CD4-positive, alpha-beta T cell treated with Interferon alpha-2 for 1 hour (primary cell): ENCODE measurements at places on chromosomes 11 and 22.

GRCh38 chr11:34827228-34827627, 89.0 kb downstream of the APIP start:
- DNase-seq = no peak

- no peak for DNase-seq
These were observed 34.7 kb downstream of the PARVA start for GRCh38 chr11:12411806-12412727.

DNA sequence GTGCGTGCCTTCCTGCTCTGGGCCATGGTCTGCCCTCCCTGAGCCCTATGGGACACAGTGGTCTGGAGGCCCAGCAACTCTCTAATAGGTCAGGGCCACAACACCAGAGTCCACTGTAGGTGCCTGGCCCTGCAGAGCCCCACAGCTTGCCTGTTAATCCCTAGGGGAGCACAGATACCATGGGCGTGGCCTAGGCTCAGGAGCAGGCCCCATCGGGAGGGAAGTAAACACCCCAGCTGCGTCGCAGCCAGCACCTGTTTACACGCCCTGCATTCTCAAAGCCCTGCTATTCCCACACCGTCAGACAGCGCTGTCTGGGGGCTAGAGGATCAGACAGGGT, 2.5 kb downstream of the KCTD17 start:
- DNase-seq = no peak

DNA sequence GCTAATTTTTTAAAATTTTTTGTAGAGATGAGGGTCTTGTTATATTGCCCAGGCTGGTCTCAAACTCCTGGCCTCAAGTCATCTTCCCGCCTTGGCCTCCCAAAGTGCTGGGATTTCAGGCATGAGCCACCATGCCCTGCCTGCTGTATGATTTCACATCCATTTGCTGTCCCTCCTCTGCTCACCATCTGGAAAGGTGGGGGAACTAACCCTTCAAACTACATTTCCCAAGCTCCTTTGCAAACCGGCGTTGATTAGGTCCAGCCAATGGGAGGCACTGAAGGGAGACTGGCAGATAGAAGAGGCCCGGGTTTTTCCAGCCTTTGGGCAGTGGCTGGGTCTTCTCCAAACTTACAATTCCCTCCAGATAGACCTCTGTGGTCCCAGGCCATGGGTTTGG, 19.3 kb downstream of the RFPL1 start:
- no peak for DNase-seq

- peak; percentile 79 for DNase-seq
These were observed 841 bp downstream of the RIC8A start for GRCh38 chr11:208181-208916.

DNA sequence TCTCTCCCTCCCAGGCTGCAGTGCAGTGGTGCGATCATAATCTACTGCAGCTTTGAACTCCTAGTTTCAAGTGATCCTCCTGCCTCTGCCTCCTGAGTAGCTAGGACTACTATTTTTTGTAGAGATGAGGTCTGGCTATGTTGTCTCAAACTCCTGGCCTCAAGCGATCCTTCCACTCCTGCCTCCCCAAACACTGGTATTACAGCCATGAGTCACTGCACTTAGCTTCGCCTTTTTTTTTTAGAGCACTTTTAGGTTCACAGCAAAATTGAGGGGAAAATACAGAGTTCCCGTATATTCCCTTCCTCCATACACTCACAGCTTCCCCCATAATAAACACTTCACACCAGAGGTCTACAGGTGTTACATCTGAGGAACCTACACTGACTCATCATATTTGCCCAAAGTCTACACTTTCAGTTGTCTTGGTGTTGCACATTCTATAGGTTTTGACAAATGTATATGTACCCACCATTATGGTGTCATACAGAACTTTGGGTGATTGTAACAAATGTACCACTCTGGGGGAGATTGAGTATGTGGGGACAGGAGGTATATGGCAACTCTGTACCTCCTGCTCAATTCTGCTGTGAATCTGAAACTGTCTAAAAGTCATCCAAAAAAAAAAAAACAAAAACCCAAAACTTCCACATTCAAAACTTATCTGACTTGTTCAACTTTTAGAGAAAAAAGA, 11.3 kb upstream of the SLC37A4 start:
- no peak for DNase-seq

DNA sequence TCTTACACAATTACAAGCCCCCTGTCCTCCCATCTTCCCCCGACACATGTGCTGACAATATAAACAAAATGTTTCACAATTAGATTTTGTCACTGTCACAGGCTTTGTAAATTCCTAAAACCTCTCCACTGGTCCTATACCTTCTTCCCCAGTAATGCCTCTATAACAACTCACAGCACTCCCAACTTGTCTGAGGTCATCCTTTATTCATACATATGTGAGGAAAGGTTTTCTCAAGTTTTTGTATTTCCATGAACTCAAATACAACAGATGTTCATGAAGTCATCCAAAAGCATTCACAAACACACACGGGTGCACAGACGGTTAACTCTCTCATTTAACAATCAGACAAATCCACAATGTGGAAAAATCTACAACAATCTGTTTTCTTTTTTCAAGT, 1.9 kb downstream of the OR52H1 start:
- no peak for DNase-seq

DNA sequence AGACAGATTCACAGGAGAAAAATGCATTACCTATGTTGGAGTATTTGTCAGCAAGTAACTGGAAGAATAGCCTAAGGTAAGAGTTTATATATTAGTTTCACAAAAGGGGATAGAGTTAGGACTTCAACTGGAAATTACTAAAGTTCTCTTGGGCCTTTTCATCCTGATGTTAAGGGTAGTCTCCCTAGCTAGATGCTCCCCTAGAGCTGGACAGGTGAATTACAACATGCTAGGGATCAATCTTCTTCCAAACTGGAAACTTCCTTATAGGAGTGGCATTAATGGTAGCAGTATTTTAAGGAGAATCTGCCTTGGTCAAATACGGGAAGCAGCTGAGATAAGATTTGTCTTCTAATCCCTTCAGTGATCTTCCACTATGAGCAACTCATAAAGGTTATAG, 632.8 kb upstream of the RAG2 start:
- no peak for DNase-seq

DNA sequence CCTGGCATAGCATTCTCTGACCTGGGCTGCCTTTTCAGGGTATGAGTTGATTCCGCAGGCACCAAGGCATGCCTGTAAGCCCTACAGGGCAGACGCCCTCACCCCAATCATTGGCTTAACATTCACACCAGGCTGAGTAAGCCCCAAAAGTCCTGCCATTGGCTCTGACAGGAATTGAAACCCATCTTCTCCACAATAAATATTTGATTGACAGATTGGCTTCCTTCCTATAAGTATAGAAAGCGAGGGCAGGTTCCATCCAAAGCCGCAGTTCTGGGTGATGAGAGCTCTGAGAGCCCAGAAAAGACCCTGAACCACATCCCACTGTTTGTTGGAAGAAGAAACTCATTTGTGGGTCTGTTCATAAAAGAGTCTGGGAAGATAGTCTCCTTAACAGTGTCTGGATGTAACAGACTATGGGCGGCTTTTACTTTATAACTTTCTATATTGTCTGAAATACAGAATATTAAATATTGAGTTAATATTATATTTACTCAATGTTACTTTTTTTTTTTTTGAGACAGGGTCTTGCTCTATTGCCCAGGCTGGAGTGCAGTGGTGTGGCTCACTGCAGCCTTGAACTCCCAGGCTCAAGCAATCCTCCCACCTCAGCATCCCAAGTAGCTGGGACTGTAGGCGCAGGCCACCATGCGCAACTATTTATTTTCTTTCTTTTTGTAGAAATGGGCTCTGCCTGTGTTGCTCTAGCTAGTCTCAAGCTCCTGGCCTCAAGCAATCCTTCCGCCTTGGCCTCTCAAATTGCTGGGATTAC, 46.8 kb downstream of the FAM83F start:
- no peak for DNase-seq

- DNase-seq = no peak
These were observed 9.9 kb downstream of the LSP1 start for GRCh38 chr11:1862588-1863351.

- no peak for DNase-seq
These were observed 50.3 kb downstream of the MICAL2 start for GRCh38 chr11:12160680-12161079.

GRCh38 chr11:45223496-45223895, 62.6 kb downstream of the SYT13 start:
- no peak for DNase-seq

GRCh38 chr11:64534950-64535349, 56.1 kb upstream of the SLC22A12 start:
- no peak for DNase-seq

DNA sequence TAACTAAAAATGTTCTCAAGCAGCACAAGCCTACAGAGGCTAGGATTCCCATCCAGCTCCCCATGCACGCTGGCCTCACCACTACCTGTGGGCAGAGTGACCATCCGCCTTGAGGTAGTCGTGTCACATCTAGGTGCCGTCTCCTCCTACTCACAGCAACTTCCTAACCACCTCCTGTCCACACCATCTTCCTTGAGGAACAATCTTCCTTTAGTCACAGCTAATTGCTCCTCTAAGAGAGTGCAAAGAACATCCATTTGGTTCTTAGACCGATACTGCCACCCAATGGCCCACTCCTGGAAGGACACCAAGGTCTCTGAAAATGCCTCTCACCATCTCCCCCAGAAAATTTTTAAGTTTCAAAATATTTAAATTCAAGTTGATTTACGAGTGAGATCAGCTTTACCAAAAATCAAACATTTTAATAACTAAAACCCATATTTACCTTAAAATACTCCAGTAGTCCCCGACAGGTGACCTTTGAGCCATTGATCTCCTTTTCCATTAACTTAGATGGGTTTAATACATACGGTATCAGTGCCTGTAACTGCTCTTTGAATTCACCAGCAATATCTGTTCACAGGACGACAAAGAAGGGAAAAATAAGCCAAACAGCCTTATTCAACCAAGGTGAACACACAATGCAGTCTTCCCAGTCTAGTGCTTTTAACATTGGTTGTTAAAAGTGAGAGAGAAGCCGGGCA, 21.7 kb upstream of the PLAAT3 start:
- DNase-seq = peak; percentile 79

GRCh38 chr11:132859306-132859705, 673.0 kb downstream of the OPCML start:
- DNase-seq = no peak

DNA sequence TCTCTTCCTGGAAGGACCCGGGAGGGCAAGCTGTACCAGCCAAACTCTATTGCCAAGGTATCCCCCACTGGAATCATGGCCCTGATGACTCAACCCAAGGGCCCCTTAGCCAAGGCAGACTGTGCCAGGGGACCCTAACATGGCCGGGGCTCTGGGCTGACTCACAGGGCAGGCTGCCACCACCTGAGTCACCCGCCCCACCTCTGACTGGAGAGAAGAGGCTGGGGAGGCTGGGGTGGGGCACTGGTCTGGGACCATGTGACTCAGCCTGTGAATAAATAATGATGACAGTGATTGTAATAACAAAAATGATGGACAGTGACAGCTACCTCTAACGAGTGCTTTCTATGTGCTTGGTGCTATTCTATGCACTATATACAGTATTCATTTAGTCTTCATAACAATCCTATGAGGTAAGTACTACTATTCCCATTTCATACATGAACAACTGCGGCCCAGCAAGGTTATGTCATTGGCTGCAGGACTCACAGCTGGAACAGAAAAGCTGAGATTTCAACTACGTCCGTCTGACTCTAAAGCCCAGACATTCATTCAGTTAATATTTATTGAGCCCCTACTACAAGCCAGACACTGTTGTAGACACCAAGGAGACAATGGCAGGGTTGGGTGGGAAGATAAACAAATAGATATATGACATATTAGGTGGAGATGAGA, 84.2 kb downstream of the FBXO7 start:
- no peak for DNase-seq

DNA sequence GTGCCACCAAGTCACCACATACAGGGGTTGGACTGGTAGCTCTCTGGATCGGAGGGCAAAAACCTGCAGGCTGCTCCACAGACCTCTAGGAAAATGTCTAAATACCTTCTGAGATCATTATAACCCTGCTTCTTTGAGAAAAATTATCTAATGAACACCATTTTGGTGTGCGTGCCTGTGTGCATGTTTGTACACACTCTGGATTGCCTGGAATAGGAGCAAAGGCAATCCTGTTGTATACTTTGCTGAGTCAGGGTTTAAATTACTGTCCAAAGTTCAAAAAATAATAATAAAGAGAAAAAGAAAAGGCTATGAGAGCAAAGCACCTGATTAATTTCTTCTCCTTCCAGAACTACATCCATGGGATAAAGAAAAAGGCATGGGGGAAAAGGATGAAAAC, 11.0 kb downstream of the JAML start:
- no peak for DNase-seq
